ENCODE measurements at places on chromosomes 1 and 21. TPM values are rescaled to one million over a fixed set of nuclear protein-coding genes. Genes with fewer than 3 reads are reported as not detected.

DNA sequence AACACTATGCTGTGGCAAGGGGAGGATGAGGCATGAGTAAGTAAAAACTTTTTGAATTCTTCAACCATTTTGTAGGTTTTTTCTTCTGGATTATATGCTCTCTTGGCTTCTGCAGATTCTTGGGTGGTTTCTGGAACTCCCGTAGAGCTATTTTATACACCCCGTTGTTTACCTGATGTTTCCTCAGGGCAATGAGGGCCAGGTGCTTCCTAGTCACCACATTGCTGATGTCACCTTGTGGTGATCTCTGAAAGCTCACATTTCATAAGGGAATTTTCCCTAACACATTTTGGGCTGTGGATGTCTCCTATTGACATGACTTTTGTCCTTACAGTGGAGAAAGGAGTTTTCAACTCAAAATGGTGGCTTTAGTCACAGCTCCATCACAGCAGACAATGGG lies 356.6 kb downstream of the PLA2G4A start:
- no peak for DNase-seq

DNA sequence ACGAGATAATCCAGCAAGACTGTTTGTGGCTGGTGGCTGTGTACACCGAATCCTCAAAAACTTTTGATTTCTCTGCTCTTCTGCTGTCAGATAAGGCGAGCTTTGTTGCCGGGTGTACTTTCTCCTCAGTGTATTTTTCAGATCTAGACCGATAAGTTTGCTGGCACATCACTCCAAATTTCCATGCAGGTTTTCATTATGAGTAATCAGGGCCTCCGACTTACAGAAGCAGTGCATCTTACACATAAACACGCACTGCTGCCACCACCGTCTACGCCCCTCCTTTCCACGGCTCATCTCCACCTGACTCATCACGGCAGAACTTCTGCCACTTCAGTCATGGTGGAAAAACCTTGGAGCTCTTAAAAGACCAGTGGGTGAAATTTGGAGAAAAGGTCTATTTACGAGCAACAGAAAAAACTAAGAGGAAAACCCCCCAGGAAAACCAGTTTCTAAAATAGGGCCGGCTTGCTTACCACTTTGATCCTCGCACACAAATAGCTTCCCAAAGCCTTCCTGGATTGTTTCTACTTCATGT lies 7.7 kb downstream of the ZBTB21 start:
- DNase-seq: no peak

DNA sequence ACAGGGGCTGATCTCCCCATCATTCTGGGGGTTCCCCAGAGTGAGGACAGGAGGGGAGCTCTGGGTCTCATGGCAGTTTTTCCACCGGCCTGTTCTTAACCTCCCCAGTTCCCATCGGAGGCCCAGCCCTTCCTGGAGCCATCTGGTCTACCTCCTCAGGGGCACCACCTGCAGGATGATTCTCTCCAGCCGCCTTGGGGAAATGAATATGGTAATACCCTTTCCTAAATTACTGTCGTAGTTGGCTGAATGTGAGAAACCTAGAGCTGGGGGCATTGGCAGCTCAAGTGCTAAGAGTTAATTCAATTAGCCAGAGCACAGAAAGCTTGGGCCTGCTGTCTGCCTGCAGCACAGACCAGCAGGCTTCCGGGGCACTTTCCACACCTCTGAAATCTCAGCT lies 64.9 kb downstream of the TAS1R2 start:
- DNase-seq: peak; percentile 64

DNA sequence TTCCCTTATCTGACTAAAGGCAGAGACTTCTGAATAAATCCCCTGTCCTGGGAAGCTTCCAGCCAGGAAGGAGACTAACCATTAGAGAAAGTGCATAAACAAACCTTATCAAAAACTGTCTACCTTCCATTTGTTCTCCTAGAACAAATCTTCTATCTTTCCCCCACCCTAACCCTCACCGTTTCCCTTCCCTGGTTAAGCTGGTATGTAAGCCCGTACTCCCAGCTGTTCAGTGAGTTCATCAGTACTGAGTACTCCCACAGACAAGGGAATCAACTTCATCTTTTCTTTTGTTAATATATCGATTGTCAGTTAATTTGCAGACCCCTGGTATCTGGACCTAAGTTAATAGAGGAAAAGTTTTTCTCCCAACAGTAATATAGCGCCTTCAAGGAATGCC lies 20.1 kb upstream of the COG2 start:
- no peak for DNase-seq

DNA sequence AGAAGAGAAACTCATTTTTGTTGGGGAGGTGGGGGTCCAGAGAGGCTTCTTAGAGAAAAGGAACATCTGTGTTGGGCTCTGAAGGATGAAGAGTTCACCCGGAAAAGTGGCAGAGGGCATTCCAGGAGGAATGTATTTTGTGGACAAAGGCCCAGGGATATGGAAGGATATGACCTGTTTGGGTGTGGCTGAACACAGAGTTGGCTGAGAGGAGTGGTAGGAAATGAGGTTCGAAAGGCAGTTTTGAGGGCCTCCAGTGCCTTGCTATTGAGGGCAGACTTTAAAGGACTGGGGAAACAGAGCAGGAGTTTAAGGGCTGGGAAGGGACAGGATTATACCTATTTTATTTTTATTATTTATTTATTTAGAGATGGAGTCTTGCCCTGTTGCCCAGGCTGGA lies 27.3 kb upstream of the WASF2 start:
- no peak for DNase-seq

- DNase-seq: no peak
Measured at GRCh38 chr1:183956559-183957188, 80.9 kb downstream of the COLGALT2 start.

- no peak for DNase-seq
Measured at GRCh38 chr21:17911628-17912027, 92.5 kb upstream of the C21orf91 start.

- DNase-seq: no peak
Measured at GRCh38 chr1:39489567-39490239, 1.7 kb upstream of the BMP8A start.

GRCh38 chr1:24919791-24920532 lies 10.1 kb downstream of the RUNX3 start:
- DNase-seq: no peak

DNA sequence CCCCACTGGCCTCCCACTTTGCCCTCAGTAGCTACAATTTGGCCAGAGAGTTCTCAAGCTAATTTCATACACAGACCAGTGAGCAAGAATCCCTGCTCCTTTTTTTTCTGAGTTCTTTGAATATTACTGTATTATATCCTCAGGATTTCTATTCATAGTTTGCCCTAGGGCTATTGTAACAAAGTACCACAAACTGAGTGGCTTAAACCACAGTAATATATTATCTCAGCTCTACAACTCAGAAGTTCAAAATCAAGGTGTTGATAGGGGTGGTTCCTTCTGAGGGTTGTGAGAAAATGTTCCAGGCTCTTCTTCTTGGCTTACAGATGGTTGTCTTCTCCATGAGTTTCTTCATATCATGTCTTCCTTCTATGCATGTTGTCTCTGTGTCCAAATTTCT lies 289.4 kb upstream of the ESRRG start:
- no peak for DNase-seq

DNA sequence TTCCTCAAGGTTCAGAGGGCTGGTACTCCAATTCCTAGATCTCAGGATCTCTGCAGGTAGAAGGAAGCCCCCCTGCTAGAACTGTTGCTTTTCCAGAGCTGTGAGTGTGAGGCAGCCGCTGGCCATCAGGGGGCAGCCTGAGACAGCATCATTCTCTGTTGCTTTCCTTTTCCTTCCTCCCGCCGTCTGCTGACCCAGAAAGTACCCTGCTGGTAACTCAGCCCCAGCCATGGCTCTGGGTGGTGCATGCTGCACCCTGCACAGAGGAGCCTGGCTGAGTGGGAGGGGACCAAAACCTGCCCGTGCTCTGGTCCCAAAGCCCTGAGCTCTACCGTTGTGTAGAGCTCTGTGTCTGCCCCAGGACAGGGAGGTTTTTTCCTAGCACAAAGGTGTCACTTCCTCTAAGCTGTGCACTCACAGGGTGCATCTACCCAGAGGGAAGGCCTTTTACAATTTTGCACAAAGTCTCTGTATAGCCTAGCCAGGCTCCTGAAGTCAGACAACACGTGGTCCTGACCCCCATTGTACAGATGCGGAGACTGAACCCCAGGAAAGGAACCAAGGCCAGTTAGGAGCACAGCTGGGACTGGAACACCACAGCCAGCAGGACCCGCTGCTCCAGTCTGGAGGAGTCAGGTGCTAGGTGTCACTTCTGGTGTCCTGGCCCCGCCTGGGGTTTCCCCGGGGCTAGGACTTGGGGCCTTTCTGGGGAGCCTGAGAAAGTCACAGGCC lies 5.6 kb upstream of the FAM131C start:
- peak; percentile 85 for DNase-seq

DNA sequence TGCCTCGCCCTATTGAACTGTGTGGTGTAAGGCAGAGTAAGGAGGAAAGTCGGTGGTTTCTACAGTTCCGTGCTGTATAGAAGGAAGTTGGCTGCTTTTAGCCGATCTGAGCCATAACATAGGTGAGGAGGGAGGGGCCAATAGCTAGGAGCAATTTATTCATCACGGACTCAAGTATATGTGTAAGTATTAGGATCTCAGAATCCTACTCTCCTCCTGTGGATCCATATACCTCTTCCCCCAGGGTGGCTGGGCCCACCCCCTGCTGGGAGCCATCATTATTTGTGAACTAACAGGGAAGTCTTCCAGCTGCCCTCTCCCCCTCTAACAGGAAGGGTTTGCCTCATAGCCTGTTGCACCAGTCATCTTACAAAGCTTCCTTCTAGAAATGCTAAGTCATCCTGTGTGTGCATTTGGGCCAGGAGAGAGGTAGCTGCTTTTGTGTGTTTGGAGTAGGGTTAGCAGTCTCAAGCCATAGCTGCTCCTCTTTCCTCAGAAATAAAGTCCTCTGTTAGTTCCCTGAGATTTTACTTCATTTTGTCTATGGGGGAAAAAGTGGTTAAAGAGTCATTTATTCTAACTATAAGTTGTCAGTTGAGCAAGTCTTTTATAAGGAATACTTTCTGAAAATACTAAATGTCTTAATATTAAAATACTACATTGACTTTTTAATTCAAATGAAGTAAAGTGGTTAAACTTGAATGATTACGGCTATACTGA lies 14.9 kb upstream of the CENPS start:
- no peak for DNase-seq

- no peak for DNase-seq
Measured at GRCh38 chr1:85582687-85583591, 2.4 kb downstream of the CCN1 start.

DNA sequence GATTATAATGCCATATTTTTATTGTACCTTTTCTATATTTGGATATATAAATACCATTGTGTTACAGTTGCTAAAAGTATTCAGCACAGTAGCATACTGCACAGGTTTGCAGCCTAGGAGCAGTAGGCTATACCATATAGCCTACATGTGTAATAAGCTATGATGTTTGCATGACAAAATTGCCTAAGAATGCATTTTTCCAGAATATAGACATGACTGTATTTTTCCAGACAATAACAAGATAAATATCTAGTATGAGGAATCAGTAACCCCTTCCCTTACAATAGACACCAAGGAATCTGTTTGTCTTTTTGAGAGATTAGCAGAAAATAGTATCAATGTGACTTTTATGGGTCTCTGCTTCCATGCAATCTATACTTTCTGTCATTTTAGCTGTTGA lies 228.6 kb downstream of the GRIK1 start:
- no peak for DNase-seq

DNA sequence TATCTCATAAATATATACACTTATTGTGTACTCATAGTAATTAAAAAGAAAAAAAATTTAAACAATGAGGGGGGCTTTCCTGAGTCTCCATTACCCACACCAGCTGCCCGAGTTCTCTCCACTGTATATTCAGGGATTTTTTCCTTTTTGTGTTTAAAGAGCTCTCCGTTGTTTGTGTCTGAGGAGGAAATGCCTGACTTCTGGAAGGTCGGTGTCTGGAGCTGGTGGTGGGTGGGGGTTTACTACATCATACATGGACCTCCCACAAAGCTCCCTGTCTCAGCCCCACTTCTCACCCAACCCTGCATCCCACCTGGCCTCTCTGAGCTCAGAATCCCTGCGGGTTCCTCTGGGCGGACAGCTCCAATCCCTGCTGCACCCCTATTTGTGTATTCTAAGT lies 64.1 kb upstream of the ETV3 start:
- no peak for DNase-seq

GRCh38 chr1:182664296-182664695 lies 20.1 kb downstream of the RGS8 start:
- no peak for DNase-seq

RGS16 gene
- total RNA-seq: 12.5 TPM

GUCA2A gene
- total RNA-seq: not detected

GPR161 gene
- total RNA-seq: 21.1 TPM

AKNAD1 gene
- not detected for total RNA-seq

TMEM200B gene
- total RNA-seq: 0.56 TPM

AMY2B gene
- total RNA-seq: 10.0 TPM

EXTL2 gene
- 73.3 TPM for total RNA-seq

CCDC190 gene
- total RNA-seq: not detected

Data from neural progenitor cell (in vitro differentiated cells).